ENCODE measurements at places on chromosomes 7 and 10.
A peak's percentile ranks its signal among the peaks of the same experiment; 100 is the strongest.

DNA sequence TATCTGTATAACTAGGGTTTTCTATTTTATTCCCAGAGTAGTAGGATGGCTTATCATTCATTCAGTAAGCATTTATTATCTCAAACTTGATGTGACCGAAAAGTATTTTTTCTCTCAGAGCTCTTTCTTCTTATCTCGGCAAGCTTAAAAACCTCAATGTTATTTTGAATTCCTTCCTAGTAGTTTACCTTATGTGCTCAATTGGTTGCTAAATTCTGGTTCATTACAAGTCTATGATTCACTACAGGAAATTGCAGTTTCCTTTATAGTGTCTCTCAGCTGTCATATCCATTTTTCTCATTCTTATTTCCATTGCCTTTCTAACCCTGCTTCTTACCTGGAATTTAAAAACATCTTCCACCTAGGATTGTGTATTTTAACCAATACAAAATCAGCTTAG lies 12.6 kb upstream of the ICA1 start:
- no peak for DNase-seq

- no peak for DNase-seq
Measured at GRCh38 chr7:33428415-33428814, 299.1 kb downstream of the BBS9 start.

GRCh38 chr10:84820596-84820995 lies 492.2 kb downstream of the CCSER2 start:
- no peak for DNase-seq

- no peak for DNase-seq
Measured at GRCh38 chr7:129626896-129627295, 15.4 kb downstream of the NRF1 start.

DNA sequence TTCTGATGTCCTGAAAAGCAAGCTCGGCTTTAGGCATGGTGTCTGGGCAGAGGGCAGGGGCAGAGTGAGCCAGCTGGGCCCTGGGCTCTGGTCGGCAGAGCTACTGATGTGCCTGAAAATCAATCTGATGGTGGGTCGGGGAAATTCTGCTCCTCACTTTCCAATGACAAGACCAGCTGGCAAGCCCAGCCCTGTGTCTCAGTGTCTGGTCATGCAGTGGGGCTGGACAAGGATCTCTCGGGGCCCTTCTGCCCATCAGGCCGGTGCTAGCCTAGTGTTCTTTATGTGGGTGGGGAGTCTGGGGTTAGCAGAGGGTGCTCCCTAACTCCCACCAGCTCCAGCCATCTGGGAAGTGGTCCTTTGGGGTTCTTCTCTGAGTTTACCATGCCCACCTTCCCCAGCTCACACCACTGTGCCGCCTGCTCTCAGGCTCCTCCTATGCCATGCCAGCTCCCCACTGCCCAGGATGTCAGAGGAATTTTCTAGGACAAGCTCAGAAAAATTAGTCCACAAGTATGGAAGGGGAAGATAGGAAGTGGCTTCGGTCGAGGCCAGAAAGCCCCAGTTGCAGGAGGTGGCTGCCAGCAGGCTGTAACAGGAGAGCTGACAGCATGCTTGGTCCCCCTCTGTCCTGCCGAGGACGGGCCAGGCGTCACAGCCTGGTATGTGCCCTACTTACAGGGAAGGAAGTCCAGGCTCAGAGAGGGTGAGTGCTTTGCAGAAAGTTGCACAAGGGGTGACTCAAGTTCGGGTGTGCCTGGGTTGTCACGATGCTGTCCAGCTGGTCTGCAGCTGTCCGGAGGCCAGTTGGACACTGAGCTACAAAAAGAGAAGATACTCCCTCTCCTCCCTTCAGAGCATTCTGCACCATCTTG lies 135.2 kb downstream of the ADCY1 start:
- DNase-seq: peak; percentile 15

- DNase-seq: no peak
Measured at GRCh38 chr10:101305320-101306241, 48.4 kb upstream of the BTRC start.

- no peak for DNase-seq
Measured at GRCh38 chr10:68211669-68212068, 20.2 kb downstream of the ATOH7 start.

GRCh38 chr10:86349474-86349873 lies 17.1 kb downstream of the GRID1 start:
- no peak for DNase-seq

GRCh38 chr10:3494131-3494837 lies 290.7 kb downstream of the KLF6 start:
- peak; percentile 79 for DNase-seq

DNA sequence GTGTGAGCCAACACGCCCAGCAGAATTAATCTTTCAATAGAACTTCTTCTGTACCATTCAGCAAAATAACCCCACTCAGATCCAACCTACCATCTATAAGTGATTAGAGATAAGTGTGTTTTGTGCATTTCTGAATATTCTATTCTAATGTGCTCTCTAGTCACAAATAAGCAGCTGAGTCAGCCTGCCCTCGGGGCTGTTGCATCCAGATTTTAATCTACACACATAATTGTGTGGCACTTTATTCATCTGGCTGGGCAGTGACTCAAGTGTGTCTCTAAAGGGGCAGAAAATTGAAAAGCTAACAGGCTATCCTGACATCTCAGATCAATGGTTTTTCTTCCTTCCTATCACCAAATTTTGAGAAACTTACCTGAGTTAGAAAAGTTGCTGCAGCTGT lies 60.3 kb downstream of the PRR15 start:
- DNase-seq: peak; percentile 90

GRCh38 chr7:49245062-49245461 lies 320.7 kb downstream of the CDC14C start:
- peak; percentile 27 for DNase-seq

DNA sequence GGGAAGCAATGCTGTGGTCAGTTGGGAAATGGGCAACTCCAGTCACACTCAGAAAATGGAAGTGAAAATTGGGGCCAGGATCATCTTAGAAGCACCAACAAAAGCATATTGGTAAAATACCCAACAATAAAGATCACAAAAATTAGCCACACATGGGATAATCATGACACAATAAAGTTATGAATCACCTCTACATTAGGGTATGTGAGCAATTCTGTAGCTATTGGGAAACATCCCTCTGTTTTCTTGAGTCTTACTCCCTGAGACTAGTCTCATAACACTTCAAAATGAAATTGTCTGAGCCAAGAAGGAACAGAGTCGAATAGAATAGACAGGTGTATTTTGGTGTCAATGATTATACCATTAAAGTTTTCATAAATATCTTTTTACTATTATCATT lies 178.3 kb downstream of the DYNC1I1 start:
- no peak for DNase-seq

GRCh38 chr10:131853610-131853964 lies 47.2 kb upstream of the PPP2R2D start:
- DNase-seq: no peak

GRCh38 chr10:77566236-77566635 lies 71.4 kb downstream of the KCNMA1 start:
- peak; percentile 67 for DNase-seq

GRCh38 chr7:104035351-104035750 lies 45.9 kb upstream of the RELN start:
- DNase-seq: peak; percentile 40

DNA sequence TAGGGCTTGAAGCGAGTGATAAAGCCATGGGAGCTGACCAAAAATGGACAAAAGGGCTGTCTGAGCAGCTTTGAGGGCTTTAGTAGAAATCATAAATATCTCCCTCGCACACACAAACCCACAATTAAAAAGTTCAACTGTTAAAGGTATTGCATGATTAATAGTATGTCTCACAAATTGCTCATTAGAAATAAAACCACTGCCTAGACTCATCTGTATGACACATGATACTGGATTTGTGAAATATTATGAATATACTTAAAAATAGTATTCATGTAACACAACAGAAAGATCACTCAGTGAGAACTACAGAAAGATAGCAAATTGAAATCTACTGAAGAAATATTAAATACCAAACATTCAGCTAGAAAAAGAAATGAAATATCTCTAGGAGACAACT lies 11.9 kb upstream of the PTPN12 start:
- DNase-seq: no peak

GRCh38 chr7:158704524-158705233 lies at the start of gene NCAPG2:
NCAPG2 (minus strand) TSS chr7:158704804; CDS start chr7:158701899, 2,905 bp downstream.
- DNase-seq: peak; percentile 98

- DNase-seq: peak; percentile 66
Measured at GRCh38 chr10:68406111-68406814, 814 bp downstream of the RUFY2 start.

GRCh38 chr10:12262278-12262981 lies 66.4 kb downstream of the CDC123 start:
- DNase-seq: no peak

DNA sequence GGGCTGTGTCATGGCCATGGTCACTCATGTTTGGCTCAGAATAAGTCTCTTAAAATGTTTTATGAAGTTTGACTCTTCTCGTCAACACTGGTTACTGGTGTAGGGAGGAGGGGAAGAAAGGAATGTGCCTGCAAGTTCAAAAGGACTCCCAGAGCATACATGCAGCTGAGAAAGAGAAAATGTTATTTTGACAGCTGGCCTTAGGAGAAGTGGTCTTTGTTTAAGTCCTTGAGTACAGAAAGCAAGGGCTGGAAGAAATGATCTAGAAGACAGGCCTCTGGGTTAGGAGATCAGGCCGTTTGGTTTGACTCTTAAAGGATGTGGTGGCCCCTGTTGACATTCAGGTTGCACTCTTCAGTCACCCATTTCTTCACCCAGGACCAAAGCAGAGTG lies 245.5 kb downstream of the REEP3 start:
- DNase-seq: no peak

GRCh38 chr10:102375250-102375649 lies 20.3 kb upstream of the NFKB2 start:
- no peak for DNase-seq

GRCh38 chr10:78819361-78820006 lies 249.3 kb upstream of the ZMIZ1 start:
- DNase-seq: no peak

DNA sequence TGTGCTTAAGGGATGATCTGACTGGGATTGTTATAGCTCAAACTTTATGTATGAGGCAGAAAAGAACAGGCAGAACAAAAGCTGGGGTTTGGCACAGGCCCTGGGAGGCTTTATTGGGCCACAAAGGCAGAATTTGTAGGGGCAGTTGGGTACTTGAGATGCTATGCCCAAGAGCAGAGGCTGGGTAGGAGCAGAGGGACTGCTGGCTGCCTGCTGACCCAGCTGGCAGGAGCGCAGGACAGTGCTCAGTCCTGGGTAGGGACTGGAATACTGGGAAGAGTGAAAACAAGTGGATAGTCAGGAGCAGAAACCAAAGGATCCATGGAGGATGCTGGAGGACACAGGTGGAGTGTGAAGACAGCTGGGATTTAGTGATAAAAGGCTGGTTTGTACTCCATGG lies 75.7 kb downstream of the CCDC3 start:
- no peak for DNase-seq

DNA sequence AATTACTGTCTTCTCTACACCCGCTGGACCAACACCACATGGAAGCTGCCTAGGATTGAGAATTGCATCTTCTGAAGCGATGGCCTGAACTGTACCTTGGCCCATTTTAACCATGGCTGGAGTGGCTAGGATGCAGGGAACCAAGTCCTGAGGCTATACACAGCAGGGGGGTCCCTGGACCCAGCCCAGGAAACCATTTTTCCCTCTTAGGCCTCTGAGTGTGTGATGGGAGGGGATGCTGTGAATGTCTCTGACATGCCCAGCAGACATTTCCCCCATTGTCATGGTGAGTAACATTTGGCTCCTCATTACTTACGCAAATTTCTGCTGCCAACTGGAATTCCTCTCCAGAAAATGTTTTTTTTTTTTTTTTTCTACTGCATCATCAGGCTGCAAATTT lies 822.7 kb downstream of the PCDH15 start:
- DNase-seq: no peak

DNA sequence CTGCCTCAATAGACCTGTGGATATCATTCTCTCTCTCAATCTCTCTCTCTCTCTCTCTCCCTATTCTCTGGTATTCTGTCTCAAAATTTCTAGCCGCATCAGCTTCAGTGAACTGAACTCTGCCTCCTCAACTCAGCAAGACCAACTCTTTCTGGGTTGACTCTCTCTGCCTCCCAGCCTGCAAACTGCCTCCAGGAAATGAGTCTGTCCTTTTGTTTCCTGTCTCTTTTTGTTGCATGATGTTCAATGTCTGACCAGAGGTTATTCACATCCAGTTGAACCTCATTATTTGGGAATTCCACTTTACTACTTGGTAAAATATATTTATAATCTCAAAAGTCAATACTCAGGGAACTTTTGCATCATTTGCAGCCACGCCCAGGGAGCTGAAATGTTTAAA lies 682.7 kb upstream of the FZD8 start:
- no peak for DNase-seq

DNA sequence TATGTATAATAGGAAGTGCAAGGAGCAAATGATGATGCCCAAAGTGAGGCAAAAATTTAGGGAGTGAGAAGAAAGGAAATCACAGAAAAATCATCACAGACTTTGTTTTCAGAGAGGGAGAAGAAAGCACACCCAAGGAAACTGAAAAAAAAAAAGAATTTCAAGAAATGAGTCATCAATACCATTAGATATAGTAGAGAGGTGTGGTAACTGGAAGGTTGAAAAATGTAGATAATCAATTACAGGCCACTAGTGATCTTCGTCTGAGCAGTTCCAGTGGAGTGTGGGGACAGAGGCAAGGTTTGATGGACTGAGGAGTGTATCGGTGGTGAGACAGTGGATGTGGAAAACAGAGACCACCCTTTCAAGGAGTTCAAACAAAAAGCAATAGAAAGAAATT lies 31.7 kb downstream of the ASB4 start:
- no peak for DNase-seq

Measured in trophoblast cell (in vitro differentiated cells and primary cell).